ENCODE measurements at places on chromosomes 11 and 22.

DNA sequence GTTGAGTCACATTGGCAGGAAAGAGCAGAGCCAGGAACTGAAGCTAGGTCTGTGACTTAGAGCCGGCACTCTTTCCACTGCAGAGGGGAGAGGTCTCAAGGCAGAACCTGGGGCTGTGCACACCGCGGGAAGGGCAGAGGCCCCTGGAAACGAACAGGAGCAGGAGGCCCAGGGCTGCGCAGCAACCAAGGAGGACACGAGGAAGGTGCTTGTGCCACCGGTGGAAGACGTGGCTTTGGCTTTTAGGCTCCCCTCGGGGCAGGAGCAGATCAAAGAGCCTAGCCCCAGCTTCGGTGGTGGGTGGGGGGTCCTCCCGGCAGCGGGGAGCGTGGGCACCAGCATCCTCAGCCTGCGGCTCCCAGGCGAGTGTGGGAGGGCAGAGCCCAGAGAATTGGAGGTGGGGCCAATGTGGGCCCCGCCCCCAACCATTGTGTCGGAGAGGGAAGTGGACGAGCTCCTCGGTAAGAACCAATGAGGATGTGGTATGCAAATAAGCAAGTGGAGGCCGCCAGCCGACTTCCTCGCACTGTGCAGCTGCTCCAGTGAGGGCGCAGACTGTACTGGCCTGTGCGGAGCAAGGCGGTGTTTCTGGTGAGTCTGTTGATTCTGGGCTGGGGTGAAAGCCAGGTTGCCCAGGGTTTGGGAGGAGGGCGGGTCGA is at the start of gene CCDC116:
CCDC116 (plus strand) TSS at position 524 of the 659 bp plus-strand sequence. CDS start 422 bp downstream, outside the sequence.
- DNase-seq = peak; percentile 48

- DNase-seq = no peak
Observed at GRCh38 chr22:48380016-48380665, 1447.5 kb downstream of the BRD1 start.

DNA sequence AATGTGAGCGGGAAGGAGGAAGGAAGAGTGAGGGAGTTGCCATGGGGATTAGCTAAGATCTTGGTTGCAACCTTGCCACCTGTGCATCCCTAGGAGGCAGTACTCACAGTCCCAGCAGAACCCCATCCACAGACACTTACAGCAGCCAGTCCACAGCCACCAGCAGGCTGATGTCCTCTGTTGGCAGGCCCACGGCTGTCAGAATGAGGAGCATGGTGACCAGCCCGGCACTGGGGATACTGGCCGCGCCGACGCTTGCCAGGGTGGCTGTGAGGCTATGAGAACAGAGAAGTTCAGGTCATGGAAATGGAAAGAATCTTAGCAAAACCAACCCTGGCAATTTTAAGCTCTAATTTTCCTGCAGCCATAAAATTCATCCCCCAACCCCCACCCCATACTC is 138.6 kb downstream of the SLC1A2 start:
- no peak for DNase-seq

DNA sequence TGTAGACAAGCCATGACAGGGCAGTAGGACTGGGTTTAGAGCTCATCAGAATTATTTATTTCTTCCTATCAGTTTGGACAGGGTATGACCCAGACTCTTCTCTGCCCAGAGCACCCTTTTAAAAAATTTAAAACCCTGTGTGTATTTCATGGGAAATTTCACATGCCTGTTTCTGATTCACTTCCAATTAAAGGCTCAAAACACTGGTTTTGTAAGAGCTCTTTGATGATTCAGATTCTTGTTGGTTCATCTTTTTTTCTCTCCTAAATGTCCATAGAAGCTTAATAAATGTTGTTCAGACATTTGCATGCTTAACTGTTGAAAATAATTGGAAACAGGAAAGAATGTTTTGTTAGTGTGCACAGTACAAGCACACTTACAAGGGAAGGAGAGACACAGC is 13.8 kb downstream of the FLI1 start:
- DNase-seq = no peak

DNA sequence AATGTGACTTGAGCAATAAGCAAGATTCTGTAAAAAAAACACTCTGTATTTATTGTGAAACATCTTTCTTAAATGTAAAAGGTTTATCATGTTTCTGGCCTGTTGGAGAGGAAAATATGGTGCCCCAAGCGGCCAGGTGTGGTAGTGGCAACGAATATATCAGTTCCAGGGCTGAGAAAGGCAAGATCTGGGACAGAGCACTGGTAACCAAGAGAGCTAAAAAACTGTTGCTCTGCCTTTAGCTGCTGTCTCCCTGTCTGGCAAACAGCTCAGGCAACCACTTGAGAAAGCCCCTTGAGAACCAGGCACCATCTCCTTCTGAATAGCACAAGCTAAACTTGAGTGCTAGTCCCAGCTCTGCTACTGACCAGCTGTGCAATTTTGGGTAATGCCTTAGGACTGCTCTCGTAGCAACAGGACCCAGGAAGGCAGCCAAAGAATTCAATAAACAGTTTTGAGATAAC is 129.9 kb downstream of the KCNC1 start:
- no peak for DNase-seq

- DNase-seq = no peak
Observed at GRCh38 chr11:67345920-67346819, 7.2 kb downstream of the POLD4 start.

DNA sequence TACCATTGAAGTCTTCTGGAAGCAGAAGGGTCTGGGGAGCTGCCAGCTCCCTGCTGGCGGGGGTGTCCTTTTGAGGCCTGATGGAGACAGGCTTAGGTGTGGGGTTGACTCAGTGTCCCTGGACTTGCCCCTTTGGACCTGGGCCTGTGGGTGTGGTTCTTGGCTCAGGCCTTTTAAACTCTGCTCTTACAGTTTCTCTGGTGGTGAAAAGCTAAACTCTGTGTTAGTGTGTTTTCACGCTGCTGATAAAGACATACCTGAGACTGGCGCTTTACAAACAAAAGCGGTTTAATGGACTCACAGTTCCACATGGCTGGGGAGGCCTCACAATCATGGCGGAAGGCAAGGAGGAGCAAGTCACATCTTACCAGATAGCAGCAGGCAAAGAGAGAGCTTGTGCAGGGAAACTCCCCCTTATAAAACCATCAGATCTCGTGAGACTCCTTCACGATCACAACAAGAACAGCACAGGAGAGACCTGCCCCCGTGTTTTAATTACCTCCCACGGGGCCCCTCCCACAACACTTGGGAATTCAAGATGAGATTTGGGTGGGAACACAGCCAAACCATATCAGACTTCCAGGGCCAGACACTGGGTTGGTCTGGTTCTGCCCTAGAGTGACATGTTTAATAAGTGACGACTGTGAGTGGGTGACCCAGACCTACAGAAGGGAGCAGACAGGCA is 26.5 kb downstream of the GRAMD4 start:
- DNase-seq = no peak

DNA sequence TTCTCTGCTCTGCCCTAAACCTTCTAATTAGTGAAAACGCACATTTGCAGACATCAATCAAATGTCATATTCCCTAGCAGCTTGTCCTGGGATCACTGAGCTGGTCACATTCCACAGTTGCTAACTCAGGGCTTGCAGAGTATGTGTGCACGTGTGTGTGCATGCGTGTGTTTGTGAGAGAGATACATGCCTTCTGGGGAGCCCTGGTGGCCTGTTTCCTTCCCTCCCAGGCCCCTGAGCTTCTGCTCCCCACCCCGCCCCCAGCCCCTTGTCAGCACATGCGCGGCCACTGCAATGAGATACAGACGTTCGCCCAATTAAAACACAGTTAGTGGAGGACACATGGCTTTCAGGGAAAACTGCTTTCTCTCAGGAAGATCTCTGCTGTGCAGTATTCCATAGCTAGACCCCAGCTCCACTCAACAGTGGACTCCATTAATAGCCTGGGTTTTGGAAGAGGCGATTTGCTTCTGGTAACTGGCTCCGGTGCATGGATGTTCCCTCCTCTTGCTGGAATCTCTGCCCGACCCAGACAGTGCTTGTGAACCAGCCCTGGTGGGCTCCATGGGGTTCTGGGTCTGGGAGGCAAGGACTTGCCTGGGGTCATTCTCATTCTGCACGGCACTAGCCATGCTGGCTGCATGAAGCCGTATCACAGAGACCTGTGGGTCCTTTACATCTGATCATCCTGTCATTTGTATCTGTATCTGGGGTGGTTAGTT is 17.7 kb downstream of the LRP5 start:
- DNase-seq = no peak

- no peak for DNase-seq
Observed at GRCh38 chr11:91312541-91312940, 912.1 kb upstream of the FAT3 start.

DNA sequence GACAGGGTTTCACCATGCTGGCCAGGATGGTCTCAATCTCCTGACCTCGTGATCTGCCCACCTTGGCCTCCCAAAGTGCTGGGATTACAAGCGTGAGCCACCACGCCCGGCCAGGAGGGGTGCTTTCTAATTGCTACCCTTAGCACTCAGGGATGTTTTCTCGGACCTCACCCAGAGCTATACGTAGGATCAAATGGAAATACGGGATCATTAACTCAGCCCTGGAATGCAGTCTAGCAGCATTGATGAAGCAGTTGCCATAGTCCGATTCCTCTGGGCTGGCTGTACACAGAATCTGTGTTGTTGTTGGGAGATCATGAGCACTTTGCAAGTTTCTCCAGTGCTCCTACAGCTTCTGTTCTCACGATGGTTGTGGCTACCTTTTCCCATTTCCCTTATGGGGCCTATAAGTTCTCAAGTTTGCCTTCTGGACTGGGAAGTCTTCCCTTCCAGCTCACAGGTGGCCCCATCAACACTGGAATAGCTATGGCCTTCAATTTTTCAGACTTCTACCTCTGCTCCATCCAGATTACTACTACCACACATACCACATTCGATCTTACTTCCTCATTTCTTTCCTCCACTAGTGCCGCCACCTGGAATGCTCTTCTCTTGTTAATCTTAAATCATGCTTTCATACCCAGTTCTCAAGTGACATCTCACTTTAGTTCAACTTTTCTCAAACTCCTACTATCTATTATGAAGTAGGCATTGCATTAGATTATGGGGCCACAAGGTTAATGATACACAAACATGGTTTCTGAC is 16.1 kb upstream of the PCF11 start:
- DNase-seq = no peak

Measured in activated CD8-positive, alpha-beta memory T cell treated with anti-CD3 and anti-CD28 coated beads for 4 hours (primary cell).